EL (cell line): ENCODE measurements at places on chromosomes 6 and 20.

- DNase-seq = peak; percentile 33
These were observed 46.8 kb downstream of the EPM2A start for GRCh38 chr6:145688493-145688905.

GRCh38 chr6:144896289-144896688 is 611.2 kb downstream of the UTRN start:
- no peak for DNase-seq

DNA sequence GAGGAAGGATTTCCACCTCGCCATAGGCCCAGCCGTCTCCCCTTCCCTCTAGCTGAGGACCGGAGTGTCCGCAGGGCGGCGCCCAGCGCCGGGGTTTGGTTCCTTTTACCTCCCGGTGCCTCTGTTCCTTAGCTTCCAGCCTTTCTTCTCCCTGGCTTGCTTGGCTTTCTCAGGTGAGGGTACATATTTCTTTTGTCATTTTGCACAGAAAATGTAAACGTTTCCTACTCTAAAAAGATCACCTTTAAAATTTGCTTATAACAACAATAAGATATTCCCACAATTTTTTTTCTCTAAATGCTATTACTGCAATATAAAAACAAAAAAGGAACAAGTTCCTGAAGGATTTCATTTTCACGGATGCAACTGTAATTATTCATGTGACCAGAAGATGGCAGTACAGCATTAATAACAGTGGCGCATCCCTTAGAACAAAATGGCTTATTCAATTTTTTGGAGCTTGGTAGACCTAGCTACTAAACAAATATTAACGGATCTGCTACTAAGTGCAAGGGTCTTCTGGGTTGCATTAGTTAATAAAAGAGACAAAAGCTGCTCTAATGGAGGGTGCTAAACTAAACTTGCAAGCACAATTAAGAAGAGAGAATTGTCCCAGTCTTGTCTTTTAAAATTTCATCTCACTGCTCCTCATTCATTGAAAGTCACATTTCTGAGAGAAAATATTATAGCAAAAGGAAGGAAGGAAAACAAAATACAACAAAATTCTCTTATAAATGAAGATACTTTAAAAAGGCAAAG is 172.9 kb downstream of the ADGRG6 start:
- peak; percentile 77 for DNase-seq

DNA sequence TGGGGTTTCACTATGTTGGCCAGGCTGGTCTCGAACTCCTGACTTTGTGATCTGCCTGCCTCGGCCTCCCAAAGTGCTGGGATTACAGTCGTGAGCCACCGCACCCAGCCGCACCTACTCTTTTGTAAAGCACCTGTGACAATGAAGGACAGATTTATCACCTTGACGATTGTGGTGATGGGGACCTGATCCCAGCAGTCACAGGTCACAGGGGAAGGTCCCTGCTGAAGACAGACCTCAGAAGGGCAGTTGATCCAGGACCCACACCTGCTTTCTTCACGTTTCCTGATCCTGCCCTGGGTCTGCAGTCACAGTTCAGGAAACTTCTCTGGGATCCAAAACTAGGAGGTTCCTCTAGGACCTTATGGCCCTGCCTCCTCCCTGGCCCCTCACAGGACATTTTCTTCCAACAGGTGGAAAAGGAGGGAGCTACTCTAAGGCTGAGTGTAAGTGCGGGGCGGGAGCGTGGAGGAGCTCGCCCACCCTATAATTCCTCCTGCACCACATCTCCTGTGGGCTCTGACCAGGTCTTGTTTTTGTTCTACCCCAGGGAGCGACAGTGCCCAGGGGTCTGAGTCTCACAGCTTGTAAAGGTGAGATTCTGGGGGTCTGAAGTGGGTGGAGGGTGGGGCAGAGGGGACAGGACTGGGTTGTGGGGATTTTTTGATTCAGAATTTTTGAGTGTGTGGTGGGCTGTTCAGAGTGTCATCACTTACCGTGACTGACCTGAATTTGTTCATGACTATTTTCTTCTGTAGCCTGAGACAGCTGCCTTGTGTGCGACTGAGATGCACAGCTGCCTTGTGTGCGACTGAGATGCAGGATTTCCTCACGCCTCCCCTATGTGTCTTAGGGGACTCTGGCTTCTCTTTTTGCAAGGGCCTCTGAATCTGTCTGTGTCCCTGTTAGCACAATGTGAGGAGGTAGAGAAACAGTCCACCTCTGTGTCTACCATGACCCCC is 3.0 kb downstream of the HLA-E start:
- DNase-seq = no peak

DNA sequence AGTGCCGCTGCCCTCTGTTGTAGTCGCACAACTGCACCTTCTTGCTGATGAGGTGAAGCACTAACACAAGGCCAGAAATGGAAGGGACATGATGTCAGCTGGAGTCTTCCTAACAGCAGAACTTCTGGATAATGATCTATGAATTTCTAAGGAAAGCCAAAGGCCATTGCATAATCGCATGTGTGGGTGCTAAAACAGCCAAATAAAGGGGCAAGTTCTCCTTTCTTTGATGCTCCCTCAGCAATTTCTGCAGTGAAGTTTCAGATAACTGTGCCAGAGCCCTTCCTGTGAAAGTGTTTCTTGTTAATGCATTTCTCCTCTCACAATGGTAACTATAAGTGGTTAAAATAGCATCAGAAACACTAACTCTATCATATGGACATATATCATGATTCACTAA is 8.0 kb upstream of the F13A1 start:
- DNase-seq = no peak

- DNase-seq = no peak
These were observed 28.2 kb upstream of the VEGFA start for GRCh38 chr6:43741829-43742228.
